Aorta (tissue), 5 donors: ENCODE measurements at places on chromosomes 6 and 20.
A peak's percentile ranks its signal among the peaks of the same experiment; 100 is the strongest.

GRCh38 chr20:2671977-2672376 lies 8.0 kb upstream of the IDH3B start:
- peak; percentile 33 for DNase-seq

DNA sequence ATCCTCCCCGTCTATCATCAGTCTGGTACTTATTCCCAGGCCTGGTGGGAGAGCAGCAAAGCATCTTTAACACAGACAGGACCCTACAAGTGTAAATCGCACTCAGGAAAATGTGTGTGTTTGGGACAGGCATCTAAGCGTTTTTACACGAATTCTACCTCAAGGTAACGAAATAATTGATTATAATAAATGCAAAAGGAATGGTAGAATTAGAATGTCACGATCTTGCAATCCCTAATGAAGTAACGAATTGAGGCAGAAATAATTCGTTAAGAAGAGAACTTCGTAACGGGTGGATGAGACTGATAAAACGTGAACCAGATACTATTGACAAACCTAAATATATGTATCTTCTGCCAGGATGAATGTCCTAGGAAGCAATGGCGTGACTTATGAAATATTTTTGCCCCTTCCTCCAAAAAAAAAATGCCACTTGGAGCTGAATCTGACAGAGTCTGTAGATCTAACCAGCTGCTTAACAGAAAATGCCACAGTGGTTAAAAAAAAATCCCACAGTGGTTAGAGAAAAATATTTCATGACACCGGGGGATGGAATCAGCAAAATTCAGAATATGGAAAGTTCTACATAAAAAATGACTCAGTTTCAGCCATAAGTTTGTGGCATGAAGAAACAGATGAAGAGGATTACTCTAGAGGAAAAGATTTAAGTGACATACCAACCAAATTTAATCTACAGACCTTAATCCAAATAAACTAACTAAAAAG lies 68.7 kb downstream of the F13A1 start:
- no peak for DNase-seq

- DNase-seq: no peak
Observed at GRCh38 chr20:23832775-23833513, 6.4 kb upstream of the CST2 start.

DNA sequence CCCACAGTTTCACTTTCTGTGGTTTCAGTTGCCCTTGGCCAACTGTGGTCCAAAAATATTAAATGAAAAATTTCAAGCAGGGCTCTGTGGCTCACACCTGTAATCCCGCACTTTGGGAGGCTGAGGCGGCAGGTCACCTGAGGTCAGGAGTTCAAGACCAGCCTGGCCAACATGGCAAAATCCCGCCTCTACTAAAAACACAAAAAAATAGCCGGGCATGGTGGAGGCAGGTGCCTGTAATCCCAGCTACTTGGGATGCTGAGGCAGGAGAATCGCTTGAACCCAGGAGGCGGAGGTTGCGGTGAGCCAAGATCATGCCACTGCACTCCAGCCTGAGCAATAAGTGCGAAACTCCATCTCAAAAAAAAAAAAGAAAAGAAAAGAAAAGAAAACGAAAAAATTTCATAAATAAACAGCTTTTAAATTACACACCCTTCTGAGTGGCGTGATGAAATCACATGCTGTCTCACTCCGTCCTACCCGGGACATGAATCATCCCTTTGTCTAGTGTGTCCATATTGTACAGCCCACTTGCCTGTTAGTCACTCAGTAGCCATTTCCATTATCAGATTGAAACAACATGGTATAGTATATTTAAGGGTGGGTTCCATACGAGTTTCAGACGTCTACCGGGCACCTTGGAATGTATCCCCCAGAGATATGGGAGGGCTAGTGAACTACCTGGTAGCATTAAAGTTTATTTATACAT lies 11.7 kb downstream of the PTPRK start:
- DNase-seq: no peak
